Natural killer cell (primary cell): ENCODE measurements at places on chromosomes 7 and 10.
A peak's percentile ranks its signal among the peaks of the same experiment; 100 is the strongest.

- DNase-seq, result no peak
These were observed 706.7 kb downstream of the PCDH15 start for GRCh38 chr10:54094321-54094720.

DNA sequence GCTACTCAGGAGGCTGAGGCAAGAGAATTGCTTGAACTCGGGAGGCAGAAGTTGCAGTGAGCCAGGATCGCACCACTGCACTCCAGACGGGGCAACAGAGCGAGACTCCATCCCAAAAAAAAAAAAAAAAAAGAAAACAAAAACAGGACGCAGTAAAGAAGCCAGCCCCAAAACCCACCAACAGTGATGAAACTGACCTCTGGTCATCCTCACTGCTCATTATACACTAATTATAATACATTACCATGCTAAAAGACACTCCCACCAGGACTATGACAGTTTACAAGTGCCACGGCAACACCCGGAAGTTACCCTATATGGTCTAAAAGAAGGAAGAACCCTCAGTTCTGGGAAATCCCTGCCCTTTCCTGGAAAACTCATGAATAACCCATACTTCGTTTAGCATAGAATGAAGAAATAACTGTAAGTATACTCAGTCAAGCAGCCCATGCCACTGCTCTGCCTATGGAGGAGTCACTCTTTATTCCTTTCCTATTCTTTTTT lies 40.0 kb upstream of the EIF4H start:
- DNase-seq, result no peak

DNA sequence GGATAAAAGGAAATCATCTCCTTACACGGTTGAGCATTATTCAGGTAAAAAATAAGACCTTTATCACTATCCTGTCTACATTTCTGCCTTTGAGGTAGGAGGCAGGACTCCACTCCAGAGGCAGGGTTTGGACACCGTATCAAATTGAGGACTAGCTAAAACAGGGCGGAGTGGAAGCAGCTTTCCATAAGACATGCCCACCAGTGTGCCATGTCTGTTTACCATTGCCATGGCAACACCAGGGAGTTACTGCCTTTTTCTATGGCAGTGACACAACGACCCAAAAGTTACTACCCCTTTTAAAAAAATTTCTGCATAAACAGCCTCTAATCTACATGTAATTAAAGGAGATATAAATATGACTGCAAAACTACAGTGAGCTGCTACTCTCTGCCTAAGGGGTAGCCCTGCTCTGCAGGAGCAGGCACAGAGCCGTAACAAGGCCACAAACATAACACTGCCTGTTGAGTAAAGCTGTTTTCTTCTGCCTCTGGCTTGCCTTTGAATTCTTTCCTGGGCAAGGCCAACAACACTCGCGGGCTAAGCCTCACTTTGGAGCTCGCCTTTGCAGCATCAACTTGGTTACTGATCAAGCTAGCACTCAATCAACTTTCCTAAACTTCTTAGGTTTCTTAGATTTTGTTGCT lies 26.5 kb downstream of the DGKB start:
- DNase-seq, result no peak

DNA sequence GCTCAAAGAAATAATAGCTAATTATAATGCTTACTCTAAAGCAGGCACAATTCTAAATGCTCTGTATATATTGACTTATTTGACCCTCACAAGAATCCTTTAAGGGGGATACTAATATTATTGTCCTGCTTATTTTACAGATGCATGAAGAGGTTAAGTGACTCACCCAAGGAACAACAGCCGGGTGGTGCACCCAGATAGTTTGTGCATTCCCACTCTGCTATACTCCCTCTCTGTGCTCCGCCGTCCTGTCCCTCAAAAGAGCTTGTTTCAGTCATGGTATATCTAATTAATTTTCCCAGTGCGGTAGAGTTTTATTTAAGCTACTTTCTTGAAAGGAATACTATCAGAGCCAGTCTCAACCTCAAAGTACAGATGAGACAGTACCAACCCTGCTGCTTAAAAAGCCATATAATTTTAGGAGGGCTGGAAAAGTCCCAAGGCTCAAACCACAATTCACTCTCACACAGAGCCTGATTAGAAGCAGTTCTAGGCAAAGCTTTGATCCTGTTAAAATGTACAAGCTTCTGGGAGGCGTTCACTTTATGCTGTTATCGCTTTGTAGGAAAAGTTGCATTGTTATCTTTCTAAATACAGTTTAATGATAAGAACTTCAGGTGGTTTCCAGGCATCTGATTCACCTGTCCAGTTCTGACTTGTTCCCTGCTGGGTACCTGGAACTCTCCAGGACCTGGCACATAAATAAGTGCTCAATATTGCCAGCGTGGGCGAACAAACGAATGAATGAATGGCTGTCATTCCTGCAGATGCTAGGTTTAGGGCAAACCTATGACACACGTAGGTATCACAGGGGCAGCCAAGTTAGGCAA lies 261.5 kb upstream of the KLF14 start:
- DNase-seq, result no peak

DNA sequence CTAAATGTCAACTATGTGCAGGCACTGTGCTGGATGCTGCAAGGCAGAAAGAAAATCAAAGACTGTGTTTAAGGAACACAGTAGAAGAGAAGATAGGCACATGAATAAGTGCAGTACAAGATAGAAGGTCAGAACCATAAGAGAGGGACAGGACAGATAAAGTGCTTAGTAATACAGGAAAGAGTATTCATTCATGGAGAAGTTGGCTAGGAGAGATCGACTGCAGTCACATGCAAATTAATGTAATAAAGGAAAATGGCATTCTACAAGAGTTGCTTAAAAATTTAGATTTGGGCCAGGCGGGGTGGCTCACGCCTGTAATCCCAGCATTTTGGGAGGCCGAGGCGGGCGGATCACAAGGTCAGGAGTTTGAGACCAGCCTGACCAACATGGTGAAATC lies 24.8 kb downstream of the KIF5B start:
- DNase-seq, result no peak

DNA sequence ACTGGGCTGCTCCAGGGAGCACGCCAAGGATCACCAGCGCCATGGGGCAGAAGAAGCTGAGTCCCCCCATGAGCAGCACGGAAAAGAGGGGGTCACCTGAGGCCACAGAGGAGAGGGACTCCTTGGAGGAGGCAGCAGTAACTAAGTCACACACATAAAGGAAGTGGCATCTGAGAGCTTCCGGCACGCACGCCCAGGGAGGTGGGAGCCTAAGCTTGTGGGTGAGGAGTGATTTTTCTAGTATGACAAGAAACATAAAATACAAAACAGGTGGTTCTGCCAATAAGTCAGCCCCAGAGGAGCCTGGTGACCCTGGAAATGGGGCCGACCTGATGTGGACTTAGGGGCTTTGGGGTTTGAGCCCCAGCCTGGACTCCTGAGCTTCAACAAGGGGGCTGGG lies 60.8 kb downstream of the CARD11 start:
- DNase-seq, result peak; percentile 71

DNA sequence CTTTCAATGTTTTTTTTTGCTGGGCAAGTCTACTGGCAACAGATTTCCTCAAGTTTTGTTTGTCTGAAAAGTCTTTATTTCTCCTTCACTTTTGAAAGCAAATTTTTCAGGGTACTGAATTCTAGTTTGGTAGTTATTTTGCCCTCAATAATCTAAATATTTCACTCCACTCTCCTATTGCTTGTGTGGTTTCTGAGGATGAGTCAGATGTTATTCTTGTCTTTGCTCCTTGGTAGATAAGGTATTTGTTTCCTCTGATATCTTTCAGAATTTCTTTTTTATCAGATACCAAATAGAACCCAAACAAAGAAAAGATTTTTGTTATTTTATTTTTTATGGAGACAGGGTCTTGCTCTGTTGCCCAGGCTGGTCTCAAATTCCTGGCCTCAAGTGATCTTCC lies 99.2 kb upstream of the MALRD1 start:
- DNase-seq, result no peak

DNA sequence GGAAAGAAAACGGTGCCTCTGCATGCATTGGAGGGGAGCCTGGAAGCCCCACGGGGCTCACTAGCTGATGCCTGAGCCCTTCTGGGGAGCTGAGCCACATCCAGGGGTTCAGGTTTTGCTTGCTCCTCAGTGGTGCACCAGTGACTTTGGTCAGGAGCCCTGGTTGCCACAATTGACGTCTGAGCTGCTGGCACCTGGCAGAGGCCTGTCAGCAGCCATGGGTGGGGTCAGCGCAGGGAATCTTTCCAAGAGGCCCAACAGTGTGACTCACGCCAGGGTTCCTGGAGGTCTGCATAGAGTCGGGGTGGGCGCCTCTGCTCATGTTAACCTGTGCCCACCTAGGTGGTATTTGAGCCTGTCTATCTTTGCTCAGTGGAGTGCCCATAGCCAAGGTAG lies 138.7 kb downstream of the NEURL1 start:
- peak; percentile 22 for DNase-seq
